ENCODE measurements at places on chromosomes 13 and 19.

DNA sequence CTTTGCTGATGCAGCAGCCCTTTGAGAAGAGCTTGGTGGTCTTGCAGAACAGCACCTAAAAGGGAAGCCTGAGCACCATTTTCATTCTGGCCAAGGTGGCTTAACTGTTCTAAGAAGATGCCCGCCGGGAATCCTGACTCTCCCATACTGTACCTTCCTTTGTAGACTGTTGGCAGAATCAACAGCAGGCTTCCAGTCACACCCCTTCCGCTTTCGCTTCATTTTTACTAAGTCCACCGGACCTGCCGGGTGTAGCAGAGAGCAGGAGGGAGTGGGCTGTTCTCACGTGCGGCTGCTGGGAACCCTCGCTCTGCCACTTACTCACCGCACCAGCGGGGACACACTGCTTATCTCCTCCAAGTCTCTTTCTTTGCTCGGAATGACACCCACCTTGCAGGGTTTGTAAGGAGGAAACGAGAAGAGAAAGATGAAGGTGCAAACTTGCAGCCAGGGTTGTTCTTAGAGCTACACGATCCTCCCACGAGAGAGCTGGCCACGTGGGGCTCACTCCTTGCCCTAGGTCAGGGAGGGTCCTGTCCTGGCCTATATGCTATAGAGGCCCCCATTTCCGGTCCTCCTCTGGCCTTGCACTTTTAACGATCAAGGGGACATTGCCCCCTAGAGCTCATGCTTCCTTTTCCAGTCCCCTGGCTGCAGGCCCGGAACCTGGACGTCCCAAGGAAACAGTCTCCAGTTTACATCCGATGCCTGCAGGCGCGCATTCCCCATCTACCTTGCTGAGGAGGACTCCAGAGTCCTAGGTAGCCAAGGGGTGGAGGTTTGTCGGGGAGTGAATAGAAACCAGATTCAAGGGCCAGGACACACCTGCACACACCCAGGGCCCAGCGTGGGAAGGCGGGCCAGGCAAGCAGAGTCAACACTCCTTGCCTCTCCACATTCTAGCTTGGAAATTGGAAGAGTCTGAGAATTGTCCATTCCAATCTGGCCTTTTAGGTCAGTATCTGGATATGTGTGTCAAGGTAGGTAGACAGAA, 453.6 kb downstream of the IRS2 start:
- no peak for DNase-seq

GRCh38 chr13:43985422-43986072, 105.8 kb downstream of the LACC1 start:
- DNase-seq: no peak

DNA sequence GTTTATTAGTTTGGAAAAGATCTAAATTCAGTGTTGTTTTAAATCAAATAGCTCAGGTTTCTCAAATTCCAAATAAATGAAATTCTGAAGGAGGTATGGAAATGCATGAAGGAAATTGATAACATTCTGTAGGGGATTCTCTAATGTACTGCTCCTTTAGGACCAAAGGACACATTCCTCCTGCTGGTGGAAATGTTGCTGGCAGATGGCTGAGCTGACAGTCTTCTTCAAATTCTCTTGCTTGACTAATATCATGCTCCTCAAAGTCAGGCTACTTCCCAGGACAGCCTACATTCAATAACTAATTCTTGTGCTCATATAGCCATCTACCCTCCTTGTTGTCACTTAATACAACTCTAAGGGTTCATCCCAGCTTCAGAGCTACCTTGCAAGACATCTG, 1118.5 kb downstream of the PCDH9 start:
- no peak for DNase-seq

DNA sequence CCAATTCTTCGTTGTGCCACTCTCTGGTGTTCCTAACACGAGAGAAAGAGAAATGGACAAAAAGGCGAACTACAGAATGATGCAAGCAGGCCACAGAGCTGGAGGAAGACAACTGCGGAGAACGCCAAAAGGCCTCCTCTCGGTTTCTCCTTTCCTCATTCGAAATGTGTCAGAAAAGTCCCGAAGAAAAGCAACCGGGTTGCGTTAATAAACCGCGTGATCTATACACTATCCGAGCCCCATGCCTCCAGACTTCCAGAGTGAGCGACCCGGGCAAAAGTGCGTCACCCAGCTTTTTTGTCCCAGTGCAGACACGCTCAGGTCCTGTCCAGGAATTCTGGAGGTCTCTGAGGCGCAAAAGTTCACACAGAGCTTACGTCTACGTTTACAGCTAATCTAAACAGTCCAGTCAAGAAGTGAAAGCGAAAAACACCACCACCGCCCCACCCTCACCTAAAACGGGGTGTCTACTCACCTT, 413 bp downstream of the N4BP2L2 start:
- DNase-seq: peak; percentile 48

DNA sequence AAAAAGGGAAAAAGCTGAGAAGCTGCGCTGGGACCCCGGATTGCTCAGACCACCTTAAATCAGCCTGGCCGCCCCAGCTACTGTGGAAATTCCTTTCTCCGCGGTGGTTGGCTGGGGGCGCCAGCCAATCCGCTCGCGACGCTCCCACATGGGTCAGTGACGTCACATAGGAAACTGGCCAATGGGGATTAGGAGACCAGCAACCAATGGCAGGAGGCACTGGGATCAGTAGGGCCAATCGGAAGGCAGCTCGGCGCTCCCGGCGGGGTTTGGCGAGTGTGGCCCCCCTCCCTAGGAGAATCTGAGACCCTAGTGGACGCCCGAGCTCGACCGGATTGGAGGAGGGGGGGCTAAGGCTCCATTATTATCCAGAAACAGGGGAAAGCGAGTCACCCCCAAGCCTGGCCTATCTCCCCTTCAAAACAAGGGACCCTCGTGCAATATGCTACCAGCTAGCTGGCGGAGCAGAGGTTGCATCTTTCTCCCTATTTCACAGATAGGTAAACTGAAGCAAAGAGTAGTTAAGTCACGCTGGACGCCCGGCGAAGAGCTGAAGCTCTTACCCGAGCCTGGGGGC, 6.5 kb upstream of the TLE2 start:
- DNase-seq: peak; percentile 89

DNA sequence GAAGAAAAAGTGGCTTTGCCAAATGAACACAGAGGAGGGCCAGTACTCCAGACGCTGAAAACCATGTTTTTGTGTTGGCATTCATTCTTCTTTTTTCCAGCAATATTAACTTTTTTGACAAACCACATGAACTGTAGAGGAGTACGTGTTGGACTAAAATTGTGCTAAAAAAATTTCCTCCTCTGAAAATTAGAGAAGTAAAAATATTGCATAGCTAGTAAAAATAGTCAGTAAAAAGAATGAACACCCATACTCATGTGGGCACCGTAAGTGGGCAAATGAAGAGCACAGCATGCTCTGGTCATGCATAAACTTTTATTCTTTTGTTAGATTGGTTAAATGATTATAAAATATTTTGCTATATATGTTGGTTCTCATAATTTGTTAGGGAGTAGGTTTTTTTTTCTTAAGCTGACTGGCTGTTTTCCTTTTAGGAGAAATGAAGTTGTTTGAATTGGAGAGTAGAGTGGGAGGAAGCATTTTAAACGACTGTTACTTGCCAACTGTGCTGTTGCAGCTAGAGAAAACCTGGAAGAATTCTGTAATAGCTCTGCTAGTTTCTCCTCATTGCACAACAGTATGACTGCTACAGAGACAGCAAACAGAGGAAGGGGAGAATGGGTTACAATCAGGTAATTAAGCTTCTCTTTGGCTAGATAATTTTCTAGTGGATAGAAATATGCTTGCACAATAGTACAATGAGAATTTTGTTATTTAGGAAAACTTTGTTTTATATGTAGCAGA, 222.4 kb downstream of the KCTD12 start:
- no peak for DNase-seq

DNA sequence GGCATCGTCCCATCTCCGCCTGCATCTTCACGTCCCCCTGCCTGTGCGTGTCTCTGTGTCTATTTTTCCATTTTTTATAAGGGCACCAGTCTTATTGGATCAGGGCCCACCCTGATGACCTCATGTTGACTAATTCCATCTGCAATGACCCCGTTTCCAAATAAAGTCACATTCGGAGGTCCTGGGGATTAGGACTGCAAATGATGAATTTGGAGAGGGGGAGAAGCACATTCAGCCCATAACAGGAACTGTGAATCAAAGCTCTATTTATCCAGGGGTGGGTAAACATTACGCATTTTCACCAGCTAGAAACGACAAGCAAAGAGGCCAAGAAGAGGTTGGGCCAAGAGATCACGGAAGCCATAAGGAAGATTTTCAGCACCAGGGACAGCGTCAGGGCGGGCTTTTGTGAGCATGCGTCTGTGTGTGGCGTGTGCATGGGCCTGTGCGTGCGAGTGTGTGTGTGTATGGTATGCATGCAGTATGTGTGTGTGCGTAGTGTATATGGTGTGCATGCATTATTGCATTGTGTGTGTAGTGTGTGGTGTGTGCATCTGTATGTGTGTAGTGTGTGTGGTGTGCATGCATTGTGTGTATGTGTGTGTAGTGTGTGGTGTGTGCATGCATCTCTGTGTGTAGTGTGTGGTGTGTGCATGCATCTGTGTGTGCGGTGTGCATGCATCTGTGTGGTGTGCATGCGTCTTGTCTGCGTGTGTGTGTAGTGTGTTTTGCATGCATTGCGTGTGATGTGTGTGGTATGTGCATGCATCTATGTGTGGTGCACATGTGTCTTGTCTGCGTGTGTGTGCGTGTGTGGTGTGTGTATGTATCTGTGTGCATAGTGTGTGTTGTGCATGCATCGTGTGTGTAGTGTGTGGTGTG, 19.6 kb downstream of the CELF5 start:
- peak; percentile 39 for DNase-seq

DNA sequence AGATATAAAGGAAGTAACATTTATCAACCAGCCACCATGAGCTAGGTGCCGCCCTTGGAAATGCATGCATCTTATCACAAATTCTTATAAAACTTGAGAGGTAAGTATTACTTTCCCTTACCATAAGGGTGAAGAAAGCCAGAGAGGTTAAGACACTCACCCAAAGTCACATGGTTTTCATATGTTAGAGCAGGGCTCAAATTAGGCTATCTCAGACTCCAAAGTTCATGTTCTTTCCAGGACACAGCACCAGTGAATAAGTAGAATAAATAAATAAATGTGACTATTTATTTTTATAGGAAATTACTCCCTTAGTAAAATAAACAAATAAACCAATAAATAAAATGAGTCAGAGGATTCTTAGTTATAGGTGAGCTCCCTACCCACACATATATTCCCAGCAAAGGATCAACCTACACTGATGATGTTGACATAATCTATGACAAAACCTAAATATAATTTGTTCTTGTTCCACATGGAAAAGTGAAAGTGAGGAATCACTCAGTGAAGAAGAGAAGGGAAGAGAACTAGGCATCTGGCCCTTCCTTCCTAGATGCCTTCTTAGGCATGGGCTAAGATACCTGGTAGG, 27.2 kb downstream of the SPRY2 start:
- DNase-seq: no peak

DNA sequence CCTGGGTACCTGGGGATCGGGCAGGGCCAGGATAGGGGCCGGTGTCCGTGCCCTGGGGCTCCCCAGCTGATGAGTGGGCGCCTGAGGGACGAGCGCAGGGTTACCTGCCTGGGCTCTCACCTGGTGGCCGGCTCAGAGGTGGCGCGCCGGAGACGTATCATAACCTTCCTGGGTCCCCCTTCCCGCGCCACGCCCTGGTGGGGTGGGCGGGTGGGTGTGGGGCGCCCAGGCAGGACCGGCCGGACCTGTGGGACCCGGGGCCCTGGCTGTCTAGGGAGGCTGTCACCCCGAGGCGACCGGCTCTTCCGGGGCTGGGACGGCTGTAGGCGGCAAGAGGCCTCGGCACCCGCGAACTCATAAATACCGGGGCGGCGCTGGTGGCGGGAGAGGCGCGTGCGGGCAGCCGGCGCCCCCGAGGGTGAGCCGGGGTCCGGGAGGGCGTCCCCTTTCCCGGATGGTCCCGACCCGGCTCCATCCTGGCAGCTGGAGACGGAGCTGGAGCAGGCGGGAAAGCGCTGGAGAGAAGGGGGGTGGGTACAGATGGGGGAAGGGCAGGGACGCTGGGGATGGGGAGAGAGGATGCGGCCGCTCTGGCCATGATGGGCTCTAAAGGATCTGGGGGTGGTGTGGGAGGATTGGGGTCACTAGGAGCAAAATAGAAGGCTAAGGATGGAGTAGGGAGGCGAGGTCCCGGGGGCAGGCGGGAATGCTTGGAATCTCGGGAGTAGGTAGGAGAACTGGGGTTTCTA, at the start of gene ACP7:
Gene ACP7, plus strand, starts transcription at position 386 of the 749 bp plus-strand sequence. CDS start 902 bp downstream, outside the sequence.
- DNase-seq: peak; percentile 72

DNA sequence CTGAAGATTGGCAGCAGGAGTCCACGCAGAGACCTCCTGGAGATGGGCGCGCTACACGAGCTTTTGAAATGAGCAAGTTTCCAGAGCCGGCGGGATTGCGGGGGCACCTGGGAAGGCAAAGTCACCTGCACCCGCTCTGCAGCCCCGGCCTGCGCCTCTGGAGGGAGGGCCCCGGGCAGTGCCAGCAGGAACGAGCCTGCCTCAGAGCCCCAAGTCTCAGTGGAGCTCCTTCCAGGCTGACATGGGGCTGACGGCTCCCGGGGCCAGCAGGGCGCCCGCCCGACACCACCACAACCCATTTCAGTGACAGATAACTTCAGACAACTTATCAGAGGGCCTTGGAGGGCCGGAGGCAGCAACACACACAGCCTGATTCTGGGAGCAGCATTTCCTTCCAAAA, 45.0 kb downstream of the RASA3 start:
- no peak for DNase-seq

GRCh38 chr13:23488442-23488841, 54.9 kb upstream of the SACS start:
- peak; percentile 67 for DNase-seq

DNA sequence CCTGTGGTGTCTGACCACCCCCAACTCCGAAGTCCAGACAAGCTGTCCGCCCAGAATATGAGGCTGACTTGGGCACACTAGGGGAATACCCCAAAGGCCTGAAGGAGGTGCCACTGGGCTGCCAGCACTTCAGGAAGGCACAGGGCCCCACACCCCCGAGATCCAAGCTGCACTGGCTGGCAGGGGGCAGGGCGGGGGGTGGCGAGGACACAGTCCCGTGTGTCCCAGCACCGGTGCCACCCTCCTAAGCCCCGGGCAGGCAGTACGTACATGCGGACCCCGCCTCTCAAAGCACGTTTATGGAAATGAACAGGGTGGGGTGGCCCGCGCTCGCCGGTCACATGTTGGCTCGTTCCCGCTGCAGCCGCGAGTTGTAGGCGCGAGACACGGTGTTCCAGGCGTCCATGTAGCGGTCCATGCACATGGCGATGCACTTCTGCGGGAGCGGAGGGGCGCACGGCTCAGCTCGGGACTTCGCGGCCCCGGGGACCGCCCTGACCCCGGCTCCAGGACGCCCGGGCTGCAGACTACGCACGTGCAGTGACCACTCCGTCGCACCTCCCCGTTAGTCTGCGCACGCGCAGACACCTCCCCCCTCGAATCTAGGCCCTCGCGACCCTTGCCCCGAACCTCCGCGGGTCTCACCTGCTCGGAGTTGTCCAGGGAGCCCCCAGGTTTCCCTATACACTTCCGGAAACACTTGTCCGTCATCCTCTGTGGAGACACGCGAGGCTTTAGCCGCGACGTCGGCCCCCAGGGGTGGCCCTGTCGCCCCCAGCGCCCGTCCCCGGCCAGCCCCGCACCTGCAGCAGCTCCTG, 566 bp downstream of the TIMM13 start:
- DNase-seq: no peak

All from PC-9 (cell line).